Caki2 (cell line): ENCODE measurements at places on chromosomes 1 and 21. TPM values are rescaled to one million over a fixed set of nuclear protein-coding genes. Genes with fewer than 3 reads are reported as not detected.

CELSR2 gene
- total RNA-seq: 4.6 and 4.8 TPM in 2 replicates

GSTM5 gene
- total RNA-seq: not detected in 2 replicates

DNA sequence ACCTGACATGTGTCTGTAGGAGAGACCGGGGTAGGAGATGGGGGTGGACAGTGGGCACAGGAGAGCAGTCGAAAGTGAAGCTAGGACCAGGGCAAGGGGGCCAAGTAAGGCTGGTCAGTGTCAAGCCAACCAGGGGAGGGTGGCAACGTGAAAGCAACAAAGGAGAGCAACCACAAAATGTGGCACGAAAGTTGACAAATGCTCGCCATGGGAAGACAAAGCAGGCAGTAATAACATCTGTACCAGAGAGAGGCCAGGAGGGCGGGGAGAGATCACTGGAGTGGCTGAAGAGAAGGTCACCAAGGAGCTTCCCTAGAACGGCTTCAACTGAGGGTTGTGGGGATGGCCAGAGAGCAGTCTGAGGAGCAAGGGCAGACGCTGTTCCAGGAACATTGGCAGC is 17.0 kb downstream of the QSOX1 start:
- DNase-seq: no peak

DNA sequence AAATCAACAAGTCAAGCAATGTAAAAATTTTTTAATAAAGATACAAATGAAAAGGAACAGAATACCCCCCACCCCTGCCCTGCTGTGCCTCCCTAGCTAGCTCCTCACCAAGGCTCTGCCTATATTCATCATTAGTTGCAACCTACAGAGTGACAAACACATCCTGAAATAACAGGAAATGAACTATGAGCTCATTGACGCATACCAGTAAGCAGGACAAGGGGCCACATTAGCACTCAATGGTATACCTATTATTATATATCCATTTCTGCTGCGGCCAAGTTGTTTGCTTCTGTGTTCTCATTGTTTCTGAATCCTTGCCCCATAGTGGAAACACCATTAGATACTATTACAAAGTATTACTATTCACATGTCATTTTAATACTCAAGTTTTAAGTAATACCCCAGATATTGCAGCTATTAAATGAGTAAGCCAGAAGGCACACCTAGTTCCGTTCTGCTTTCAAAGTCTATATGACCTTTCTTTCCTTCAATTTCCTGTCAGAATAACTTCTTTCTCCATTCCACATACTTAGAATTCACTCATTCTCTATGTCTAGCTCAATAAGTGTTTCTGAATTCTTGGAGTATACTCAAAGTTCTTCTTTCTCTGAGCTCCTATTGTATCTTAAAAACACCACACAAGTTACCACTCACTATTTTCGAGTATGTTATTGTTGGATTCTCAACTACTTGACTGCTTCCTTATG is 1214.9 kb downstream of the PLA2G4A start:
- no peak for DNase-seq

DNA sequence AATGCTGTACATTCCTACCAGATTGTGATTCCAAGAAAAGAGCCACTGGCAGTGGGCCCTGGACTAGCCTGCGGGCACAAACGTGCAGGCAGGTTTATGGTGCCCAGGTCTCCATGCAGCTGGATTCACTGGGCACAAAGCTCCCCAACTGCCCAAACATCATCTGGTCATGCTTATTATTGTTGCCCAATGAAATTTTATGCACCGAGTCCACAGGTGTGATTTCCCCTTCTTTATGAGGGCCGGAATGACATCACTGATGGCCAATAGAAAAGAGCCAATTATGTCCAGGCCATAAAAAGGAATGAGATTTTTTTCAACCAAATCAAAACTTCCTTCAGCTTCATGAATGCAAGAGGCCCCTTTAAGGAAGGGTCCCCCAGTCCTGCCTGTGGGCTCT is 66.2 kb downstream of the ERI3 start:
- no peak for DNase-seq

GRCh38 chr1:68770817-68771216 is 273.9 kb upstream of the DEPDC1 start:
- no peak for DNase-seq

DNA sequence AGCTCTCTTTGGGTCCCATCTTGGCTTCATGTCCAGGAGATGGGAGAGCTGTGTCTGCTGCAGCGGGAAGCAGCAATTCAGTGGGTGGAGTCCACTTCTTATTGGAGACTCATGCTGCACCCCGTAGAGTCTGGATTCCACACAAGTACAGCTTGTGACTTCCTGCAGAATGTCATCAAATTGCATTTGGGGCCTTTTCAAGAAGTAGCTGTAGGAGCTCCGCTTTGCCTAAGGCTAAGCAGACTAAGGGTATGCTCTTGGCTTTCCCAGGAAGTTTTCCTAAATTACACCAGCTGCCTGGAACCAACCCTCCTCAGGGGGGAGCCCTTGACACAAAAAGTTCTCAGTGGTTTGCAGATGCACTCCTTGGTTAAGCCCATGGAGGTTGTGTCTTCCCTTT is 5.7 kb upstream of the MOB3C start:
- DNase-seq: no peak

- no peak for DNase-seq
Measured at GRCh38 chr1:26838474-26839338, 12.2 kb downstream of the ZDHHC18 start.

DNA sequence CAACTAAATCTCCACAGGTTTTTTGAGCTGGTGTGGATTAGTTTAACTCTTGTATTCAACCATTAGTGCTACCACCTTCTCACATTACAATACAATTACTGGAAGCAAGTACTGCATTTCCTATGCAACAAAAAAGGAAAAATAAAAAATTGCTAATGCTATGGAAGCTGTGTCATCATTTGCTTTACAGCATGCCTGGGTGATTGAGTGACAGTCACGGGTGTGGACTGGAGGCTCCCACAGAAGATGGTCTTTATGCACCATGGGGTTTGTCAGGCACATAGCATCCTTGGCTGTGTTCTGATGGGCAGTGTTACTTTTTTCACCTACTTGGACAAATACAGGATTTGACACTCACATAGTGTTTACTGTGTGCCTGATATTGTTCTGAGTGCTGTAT is 262.3 kb downstream of the TM2D1 start:
- no peak for DNase-seq

DNA sequence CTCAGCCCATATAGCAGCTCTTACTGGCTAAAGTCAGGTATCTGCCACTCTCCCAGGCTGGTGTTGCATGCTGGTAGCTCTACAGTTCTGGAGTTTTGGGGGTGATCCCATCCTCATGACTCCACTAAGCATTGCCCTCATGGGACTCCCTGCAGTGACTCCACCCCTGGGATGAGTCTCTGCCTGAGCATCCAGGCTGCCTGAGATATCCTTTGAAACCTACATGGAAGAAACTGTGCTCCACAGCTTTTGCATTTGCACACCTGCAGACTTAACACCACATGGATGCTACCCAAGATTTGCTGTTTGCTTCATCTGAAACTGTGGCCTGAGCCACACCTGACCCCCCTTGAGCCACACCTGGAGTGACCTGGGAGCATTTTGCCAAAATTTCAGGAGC is 226.4 kb downstream of the C1orf94 start:
- no peak for DNase-seq

DNA sequence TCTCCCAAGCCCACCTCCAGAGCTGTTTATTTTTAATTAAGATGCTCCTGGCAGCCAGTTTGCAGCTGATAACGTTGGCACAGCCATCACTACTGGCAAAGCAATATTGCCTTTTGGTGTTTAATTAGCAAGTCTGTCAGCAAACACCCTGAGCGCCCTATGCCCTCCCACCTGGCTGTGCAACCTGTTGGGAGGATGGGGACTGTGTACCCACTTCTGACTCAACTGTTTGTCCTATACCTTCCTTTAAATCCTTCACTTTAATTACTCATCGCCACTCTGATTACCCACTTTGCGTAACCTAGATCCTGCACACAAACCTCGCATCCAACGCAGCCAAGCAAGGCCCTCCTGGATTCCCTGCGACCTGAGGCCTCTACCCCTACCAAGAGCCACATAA is 67.1 kb downstream of the BCAR3 start:
- DNase-seq: no peak

TLCD4 gene
- total RNA-seq: 11.3 and 11.6 TPM in 2 replicates

- DNase-seq: no peak
Measured at GRCh38 chr1:241816008-241816407, 32.0 kb upstream of the EXO1 start.

DNA sequence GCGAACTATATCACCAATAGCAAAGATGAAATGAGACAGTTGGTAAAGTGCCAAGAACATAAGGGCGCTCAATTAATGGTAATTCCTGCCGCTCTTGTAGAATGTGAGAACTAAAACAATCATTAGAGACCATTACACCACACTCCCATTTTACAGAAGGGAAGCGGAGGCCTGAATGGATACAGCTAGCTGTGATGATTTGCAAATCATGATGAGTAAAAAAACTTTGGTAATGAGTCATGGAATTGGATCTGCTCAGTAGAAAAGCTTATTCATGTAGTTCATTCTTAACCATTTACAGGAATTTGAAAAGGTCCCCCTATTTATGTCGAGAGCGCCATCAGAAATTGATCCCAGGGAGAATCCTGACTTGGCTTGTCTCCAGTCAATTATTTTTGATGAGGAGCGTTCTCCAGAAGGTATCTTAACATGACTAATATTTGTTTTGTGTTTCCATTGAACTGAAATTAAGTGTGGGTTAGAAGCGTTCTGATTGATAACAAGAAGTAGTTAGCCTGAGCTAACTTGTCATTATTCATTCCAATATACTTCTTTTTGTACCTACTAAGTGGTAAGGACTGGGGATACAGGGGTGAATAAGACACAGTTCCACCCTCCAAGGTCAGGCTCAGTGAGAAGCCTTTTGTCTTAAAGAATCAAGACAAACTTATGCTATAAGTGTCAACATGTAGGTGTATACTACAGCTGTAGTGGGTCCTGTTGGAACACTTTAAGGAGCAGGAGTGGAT is 812 bp downstream of the TTC4 start:
- DNase-seq: peak; percentile 53

AMY1A gene
- not detected in 2 replicates for total RNA-seq

GRCh38 chr1:45446950-45447672 is 43.9 kb downstream of the TESK2 start:
- DNase-seq: no peak

DNA sequence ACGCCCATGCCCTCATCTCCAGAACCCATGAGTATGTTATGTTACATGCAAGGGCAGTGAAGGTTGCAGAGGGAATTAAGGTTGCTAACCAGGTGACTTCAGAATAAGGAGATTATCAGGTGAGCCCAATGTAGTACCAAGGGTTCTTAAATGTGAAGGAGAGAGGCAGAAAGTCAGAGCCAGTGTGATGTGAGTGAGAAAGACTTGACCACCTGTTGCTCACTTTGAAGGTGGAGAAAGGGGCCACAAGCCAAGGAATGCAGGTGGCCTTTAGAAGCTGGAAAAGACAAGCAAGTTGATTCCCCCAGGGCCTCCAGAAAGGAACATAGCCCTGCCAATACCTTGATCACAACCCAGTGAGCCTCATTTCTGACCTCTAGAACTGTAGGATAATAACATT is 84.7 kb upstream of the CLDN14 start:
- DNase-seq: no peak

GRCh38 chr21:40641042-40641441 is 205.9 kb downstream of the DSCAM start:
- DNase-seq: no peak

- no peak for DNase-seq
Measured at GRCh38 chr1:185672719-185673360, 61.4 kb upstream of the HMCN1 start.

GRCh38 chr1:110420874-110421793 is 13.6 kb upstream of the LAMTOR5 start:
- DNase-seq: no peak

TMEM51 gene
- total RNA-seq: 16.6 and 21.1 TPM in 2 replicates
